ENCODE measurements at places on chromosomes 16 and 17.
A peak's percentile ranks its signal among the peaks of the same experiment; 100 is the strongest.

- peak; percentile 53 for DNase-seq
These were observed 862 bp downstream of the DCAKD start for GRCh38 chr17:45050481-45051059.

DNA sequence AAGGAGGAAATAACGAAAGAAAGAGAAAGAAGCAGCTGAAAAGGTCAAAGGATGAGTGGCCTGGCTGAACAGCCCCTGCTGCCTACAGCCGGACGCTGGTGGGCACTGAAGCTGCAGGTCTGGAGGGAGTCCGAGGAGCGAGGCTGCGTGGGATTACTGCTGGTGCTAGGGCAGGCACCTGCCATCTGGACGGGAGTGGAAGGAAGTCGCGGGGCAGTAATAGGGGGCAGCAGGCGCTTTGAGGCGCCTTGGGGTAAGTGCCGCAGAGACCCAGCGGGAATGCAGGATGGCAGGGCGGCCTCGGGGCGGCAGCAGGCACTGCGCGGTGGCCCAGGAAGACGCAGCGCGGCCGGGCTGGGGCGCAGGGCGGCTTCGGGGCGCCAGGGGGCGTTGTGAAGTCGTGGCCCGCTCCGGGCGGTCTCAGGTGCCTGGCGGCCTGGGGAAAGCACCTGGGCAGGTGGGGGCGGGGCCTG lies 303 bp upstream of the SCNN1G start:
- DNase-seq: peak; percentile 81

- no peak for DNase-seq
These were observed 304.7 kb downstream of the XYLT1 start for GRCh38 chr16:17166095-17166494.

- no peak for DNase-seq
These were observed 29.7 kb downstream of the TIMM22 start for GRCh38 chr17:1026599-1026975.

- no peak for DNase-seq
These were observed 23.0 kb downstream of the FA2H start for GRCh38 chr16:74751658-74752057.

DNA sequence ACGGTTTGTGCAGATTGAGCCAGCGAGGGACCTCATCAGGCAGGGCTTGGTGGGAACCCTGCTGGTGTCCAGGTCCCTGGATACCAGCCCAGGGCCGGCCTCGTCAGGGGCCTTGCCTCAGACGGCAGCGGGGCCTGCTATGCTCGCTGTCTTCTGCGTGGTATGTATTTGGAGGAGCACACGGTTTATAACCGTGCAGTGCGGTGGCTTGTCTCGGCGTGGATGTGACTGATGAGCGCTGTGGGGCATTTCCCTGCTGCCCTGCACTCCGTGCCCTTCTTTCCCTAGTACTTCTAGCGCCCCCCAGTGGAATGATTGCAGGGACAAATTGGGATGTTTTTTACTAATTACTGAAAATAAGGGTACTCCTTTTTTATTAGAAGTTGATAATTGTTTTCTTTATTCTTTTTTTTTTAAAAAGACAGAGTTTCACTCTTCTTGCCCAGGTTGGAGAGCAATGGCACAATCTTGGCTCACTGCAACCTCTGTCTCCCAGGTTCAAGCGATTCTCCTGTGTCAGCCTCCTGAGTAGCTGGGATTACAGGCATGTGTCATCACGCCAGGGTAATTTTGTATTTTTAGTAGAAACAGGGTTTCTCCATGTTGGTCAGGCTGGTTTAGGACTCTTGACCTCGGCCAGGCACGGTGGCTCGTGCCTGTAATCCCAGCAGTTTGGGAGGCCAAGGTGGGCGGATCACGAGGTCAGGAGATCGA lies 15.3 kb downstream of the TBCD start:
- no peak for DNase-seq

DNA sequence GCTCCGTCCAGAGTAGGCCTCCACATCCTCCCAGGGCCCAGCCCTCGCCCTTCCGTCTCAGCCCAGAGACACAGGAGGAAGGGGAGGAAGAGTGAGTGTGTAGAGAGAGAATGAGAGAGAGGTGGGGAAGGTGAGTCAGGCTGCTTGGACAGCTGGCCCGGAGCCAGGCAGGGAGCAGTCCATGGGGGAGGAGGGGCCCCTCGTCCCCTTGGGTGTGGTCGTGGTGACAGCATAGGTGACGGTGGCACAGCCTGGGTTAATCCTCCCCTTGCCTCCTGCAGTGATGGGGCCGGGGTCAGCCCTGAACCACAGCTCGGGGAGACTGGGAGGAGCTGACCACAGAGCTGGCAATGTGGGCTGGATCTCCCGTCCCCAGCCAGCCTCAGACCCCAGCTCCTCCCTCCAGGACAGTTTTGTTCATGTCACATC lies 36.5 kb downstream of the FA2H start:
- no peak for DNase-seq

DNA sequence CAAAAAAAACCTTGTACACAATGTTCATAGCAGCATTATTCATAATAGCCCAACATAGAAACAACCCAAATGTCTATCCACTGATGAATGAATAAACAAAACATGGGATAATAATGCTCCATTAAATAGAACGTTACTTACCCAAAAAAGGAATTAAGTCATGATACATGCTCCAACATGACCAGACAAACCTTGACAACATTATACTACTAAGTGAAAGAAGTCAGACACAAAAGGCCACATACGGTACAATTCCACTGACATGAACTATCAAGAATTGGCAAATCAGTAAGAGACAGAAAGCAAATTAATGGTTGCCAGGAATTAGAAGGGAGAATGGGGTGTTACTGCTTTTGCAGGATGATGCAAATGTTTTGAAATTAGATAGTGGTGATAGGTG lies 193.8 kb upstream of the SHISA6 start:
- DNase-seq: no peak

DNA sequence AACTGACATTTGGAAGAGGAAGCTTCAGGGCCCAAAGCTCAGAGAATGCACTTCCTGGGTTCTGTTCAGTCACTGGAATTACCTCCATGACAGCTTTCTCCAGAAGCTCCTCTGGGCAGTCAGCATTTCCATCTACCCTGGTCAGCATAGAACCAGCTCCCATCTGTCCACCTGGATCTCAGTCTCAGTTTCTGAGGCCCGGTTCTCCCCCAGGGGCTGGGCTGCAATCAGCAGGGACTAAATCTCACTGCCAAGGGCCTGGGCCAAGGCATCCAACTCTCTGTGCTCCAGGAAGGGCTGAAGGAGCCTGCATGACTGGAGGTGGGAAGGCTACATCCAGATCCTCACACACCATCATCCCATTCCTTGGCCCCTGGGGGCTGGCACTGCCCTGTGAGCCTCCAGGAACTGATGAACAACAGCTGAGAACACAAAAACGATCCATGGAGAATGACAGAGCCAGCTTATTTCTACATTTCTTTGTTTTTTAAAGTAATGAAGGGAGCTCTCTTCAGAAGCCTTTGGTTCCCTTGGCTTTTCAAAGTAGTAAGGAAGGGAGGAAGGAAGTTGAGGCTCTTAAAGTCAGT lies 66.3 kb upstream of the MRTFB start:
- no peak for DNase-seq

GRCh38 chr17:7629939-7630571 lies at the start of gene SHBG:
SHBG (plus strand) TSS chr17:7630135; CDS start chr17:7630173, 38 bp downstream.
- DNase-seq: no peak

DNA sequence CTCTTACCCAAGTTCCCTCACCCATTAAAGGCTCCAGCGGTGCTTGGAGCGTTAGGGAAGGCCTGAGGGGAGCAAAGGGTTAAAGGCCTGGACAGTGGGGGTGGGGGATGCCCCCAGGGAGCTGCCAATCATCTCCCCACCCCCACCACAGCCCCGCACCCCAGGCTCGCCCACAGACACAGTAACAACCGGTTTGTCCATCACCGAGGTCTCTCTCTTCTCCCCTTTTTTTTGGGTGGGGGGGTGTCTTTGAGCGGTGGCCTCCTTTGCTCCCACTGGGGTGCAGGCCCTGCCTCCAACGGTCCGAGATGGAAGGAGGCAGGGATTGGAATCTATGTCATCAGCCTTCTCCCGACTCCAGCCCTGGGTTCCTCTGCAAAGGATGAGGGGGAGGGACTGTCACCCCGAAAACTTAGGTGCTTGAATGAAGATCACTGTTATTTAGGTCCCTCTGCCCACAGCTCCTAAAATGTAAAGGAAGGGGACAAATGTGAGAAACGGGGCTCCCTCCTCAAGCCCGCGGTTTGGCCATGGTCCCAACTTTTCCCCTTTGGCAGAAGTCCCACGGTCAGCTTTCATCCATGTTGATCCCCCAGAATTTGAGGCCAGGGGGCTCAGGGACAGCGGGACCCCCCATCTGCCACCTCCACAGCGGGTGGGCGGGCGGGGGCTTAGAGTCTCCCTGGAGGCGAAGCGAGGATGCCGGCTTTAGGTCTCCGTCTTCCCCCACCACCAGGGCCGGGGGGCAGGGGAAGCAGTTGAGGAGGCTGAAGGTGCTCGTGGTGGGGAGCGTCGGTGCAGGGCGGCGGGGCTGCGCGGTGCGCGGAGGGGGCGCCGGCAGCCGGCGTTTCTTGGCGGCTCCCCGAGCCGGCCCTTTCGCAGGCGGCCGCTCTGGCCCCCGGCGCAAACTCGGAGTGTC lies 1.7 kb downstream of the EPOP start:
- DNase-seq: peak; percentile 29

GRCh38 chr16:88558457-88559442 lies 11.5 kb upstream of the ZC3H18 start:
- no peak for DNase-seq

GRCh38 chr16:28110074-28110473 lies 46.6 kb upstream of the GSG1L start:
- no peak for DNase-seq

DNA sequence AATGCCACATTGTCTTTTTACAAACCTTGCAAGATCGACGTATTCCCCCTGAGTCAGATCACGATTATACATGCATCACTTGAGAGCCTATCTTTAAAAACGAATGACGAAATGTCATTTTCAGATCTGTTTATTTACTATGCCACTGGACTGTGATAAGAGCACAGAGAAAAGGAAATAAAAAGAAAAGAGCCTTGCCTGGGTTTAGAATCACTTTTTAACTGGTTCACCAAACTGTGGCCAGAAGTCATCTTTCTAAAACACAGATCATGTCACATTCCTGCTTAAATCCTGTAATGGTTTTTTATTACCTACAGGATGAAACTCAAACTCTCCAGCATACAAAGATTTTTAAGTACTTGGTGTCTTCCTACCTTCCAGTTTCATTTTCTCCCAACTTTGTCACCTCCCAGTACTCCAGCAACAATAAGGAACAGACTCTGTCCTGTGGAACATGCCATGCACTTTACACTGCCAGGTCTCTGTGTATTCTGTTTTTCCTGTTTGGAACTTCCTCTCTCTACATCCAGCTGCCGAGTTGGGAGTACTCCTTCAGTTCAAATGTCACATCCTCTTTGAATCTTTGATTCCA lies 91.5 kb downstream of the SNX11 start:
- no peak for DNase-seq

GRCh38 chr17:30332057-30332542 lies 1.8 kb downstream of the TMIGD1 start:
- peak; percentile 33 for DNase-seq

DNA sequence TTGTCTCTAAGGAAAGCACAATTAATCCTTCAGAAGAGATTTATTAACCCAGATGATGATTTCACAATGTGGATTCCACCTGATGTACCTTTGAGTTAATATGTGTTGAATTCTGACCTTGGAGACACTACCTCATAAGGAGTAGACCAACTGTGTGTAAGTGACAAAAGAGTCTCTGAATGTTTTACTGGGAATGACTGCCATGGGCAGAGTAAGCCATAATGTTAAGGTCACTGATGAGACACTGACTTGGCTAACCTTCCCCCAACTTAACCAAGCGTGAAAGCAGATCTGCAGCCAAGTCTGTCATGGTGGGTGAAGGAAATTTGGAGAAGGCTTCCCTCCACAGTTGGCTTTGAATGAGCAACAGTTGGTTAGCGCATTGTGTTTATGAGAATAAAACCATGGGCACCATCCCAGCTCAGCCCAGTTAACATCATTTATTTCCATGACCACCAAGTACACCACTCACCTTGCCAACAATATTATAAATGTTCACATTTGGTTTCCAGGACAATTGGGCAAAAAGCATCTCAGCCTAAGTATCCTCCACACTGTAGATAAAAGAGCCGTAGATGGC lies 618.5 kb downstream of the KCNJ2 start:
- no peak for DNase-seq

DNA sequence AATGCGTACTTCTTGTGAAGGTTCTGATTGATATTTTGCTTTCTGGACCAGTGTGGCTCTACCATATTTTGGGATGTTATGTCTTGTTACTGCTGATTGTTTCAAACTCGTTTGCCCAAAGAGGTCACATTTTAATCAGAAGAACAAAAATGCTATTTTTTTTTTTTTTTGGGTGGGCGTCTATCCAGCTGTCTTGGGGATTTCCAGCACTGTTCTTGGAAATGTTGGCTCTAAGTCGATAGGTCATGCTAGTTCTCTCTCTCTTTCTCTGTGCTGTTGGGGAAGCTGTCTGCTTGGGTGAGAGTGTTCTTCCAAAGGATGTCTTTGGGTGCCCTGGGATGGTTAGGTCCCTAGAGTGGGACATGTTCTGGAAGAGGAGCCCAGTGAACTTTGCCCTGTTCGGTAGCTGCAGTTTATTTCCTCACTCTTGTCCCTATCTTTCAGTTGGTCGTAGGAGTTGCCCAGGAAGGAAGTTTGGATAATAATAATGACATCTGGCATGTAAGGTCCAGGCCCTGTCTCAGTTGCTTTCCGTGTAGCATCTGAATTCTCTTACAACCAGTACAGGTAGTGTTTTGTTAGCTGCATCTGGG lies 2.9 kb downstream of the IRF8 start:
- DNase-seq: no peak

DNA sequence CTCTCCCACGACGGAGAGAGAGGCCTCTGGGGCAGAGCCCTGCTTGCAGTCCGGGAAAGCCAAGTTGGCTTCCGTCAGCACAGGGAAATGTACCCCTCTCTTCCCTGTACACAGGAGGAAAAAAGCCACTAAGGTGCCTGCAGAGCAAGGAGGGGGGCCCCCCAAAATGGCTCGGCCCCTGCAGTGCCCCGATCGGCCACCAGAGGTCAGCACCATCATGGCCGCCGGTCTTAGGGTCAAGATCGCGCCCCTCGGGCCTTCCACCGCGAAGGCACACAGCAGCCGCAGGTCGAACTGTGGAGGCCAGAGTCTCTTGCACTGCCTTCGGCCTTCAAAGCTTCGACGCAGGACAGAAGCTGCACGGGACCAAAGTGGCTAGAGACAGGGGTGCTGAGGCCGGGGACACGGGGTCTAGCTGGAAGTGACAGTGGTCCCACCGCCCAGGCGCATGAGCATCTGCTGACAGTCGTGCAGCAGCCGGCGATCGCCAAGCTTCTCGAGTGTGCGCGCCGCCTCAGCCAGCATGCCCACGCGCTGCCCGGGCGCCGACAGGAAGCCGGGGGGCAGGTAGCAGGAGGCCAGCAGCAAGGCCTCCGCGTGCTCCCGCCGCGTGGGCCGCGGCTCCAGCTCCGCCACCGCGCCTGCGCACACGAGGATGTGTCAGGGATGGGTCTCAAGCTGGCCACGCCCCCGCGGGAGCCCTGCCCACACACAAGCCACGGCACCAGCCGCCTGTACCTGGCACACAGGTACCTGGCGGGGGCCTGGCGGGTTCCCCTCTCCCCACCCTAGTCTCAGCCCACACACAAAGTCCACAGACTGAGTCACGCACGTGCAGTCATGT lies 24.4 kb downstream of the SREBF1 start:
- peak; percentile 82 for DNase-seq

GRCh38 chr16:17313085-17313611 lies 157.6 kb downstream of the XYLT1 start:
- DNase-seq: no peak

- DNase-seq: no peak
These were observed 149.7 kb downstream of the RPTOR start for GRCh38 chr17:80694085-80694991.

Measured in activated T-cell treated with anti-CD3 and anti-CD28 coated beads, Interleukin-2, amount 50 U/mL, for 1 hour (primary cell).